ENCODE measurements at places on chromosomes 2 and 18.
A peak's percentile ranks its signal among the peaks of the same experiment; 100 is the strongest.

GRCh38 chr2:78486565-78486964 lies 538.9 kb upstream of the REG3G start:
- peak; percentile 26 for DNase-seq

- DNase-seq = no peak
Measured at GRCh38 chr2:17788773-17789172, 27.5 kb upstream of the MSGN1 start.

- peak; percentile 72 for DNase-seq
Measured at GRCh38 chr2:118185210-118186109, 97.2 kb downstream of the INSIG2 start.

DNA sequence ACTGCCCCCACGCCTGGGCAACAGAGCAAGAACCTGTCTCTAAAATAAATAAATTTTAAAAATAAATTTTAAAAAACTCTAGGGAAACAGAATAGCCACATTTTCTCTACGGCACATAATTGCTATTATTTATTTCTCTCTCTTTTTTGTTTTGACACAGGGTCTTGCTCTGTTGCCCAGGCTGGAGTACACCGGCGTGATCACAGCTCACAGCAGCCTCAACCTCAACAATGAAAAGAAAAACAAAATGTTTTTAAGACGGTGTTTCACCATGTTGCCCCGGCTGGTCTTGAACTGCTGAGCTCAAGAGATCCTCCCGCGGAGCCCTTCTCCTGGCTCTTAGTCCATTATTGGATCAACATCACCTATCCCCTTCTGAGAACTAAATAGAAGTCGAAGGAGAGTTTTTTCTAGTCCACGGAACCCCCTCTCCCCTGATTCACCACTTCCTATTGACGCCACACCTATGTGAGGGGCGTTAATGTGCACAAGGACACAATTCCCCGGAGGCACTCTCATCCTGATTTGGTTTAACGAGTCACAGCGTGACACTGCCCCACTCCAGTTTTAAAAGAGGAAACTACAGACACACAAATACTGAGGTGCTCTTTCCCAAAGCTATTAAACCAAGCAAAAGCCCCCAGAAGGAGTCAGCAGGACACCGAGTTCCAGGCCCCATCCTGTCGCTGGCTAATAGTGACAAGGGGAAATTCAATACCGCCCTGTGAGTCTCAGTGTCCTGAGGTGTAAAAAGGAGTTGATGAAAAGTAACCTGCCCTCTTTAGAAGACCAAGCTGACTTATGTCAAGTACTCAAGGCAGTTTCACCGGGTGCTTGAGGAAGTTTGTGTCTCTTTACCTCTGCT lies 1.1 kb downstream of the NPC1 start:
- DNase-seq = peak; percentile 3

Measured in urothelium cell line (cell line).